Occipital lobe (tissue), 3 donors: ENCODE measurements at places on chromosomes 6 and 20.

- no peak for DNase-seq
Measured at GRCh38 chr20:58723628-58723984, 31.0 kb downstream of the NPEPL1 start.

- no peak for DNase-seq
Measured at GRCh38 chr6:3317741-3318211, 59.0 kb downstream of the PSMG4 start.

DNA sequence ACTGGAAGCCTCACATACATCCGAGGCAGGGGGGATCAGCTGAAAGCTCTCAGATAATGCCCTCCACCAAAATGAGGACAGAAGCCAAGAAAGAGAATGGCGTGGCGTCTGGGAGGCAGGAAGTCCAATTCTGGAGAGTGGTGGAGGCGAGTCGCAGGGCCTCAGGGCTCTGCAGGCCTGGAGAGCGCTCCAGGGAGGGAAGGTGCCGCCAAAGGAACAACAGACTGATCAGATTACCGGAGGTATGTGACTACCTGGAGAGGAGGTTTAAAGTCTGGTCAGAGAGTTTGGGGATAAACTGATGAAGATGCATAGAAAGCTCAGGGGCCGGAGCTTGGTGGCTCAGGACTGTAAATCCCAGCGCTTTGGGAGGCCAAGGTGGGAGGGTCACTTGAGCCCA is 11.2 kb upstream of the IP6K3 start:
- no peak for DNase-seq

- no peak for DNase-seq
Measured at GRCh38 chr6:44457596-44457995, 70.1 kb downstream of the CDC5L start.

- no peak for DNase-seq
Measured at GRCh38 chr6:107118976-107119375, 3.7 kb upstream of the BEND3 start.

GRCh38 chr6:4599924-4600323 is 176.3 kb upstream of the CDYL start:
- DNase-seq, result no peak

DNA sequence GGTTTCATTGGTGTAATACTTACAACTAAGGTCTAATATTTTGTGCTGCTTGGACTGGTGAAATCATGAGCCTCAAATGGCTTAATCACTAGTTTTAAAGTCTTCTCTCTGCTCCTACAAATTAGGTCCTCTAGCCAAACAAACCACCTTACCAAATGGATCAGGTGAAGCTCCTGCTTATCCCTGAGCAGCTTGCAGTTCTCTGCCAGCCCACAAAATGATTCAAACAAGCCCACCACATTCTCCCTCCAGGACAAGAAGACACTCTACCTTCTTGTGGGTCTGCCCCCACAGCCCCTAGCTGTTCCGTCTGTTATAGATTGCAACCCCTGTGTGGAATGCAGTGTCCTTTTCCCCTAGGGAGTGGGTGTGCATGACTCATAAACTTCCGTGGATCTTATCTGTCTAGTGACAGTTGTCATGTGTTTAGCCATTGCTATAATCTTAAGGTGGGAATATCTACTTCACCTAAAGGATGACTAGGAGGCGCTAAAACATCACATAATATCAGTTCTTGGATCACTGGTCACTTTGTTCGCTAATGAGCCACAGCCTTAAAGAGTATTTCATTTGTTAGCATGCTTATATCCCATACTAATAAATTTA is 940.5 kb upstream of the MANEA start:
- no peak for DNase-seq

DNA sequence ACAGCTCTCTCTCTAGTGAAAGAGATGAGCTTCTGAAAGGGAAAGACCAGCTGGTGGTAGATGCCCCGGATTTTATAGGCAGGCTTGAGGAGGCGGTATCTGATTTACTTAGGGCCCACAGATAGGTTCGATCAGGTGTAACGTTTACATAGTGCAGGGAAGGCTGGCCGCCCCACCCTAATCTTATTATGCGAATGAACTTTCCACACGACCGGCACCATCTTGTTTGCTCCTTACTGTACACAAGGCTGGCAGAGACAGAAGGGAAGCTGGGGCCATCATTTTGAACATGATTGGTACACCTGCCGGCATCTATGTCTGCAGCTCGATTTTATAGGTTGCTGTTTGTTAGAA is 212.0 kb upstream of the JARID2 start:
- DNase-seq, result no peak

DNA sequence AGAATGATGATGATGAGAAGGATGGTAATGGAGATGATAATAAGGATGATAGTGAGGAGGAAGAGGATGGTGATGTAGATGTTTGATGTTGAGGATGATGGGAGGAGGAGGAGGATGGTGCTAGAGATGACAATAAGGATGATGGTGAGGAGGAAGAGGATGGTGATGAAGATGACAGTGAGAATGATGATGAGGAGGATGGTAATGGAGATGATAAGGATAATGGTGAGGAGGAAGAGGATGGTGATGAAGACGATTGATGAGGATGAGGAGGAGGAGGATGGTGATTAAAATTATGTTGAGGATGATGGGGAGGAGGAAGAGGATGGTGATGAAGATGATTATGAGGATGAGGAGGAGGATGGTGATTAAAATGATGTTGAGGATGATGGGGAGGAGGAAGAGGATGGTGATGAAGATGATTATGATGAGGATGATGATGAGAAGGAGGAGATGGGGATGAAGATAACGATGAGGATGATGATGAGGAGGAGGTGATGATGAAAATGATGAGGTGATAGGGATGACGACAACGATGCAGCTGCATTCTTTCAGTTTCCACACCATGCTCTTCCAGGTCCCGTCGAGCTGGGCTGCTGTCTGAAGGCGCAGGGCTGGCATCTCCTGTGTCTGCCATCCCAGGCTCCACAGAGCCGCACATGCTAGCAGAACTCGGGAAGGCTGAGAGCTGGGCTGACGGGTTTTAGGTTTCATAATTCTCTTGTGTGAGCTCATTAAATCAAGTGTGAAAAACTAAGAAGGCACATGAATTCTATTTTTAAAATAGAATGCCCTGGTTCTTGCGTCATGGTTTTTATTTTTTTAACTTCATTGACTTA is 274.9 kb downstream of the SMOC2 start:
- DNase-seq, result no peak
